Stimulated activated CD8-positive, alpha-beta memory T cell treated with anti-CD3 and anti-CD28 coated beads, Interleukin-4, amount 100 ng/mL, for 4 hours (primary cell): ENCODE measurements at places on chromosomes 16 and 17.
A peak's percentile ranks its signal among the peaks of the same experiment; 100 is the strongest.

DNA sequence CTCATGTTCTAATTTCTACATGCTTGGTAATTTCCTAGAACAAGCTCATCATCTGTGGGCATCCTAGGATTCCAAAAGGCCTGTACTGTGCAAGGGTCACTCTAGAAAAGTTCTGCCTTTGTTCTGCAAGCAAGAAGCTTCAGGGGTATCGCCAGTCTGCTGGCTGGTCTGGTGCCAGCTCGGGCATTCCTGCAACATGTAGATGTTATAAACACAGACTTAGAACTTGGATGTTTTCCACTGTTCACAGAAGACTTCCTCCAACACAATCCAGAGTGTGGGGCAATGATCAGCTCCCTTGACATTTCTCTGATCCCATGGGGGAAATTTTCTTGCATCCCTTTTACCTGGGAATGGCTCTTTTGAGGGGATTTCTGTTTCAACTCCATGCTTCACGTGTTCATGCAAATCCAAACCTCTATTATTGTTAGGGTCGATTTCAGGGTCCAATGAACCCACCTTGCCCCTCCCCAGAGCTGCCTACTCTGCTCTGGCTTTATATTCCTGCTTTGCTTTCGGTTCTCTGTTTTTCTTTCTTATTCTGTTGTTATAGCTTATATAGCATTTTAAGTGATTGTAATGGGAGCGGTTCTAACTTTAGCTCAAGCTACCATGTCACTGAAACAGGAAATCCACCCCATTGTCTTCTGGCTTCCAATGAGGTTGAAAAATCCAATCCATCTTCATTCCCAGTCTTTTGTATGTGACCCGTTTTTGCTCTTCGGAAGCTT is 25.3 kb downstream of the UBE2O start:
- DNase-seq: no peak

- no peak for DNase-seq
Measured at GRCh38 chr16:17591655-17592405, 121.1 kb upstream of the XYLT1 start.

- DNase-seq: no peak
Measured at GRCh38 chr17:79223471-79223870, 148.8 kb downstream of the ENGASE start.

DNA sequence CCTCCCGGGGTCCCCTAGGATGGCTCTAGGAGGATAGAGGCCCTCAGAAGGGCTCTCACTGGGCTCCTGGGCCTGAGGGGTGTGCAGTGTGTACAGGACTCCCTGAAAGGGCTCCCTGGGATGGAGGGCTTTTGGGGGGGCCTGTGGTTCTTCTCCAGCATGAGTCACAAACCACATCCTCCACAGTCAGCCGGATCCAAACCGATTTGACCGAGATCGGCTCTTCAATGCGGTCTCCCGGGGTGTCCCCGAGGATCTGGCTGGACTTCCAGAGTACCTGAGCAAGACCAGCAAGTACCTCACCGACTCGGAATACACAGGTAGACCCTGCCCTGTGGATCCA is 4.5 kb downstream of the TRPV2 start:
- peak; percentile 51 for DNase-seq

GRCh38 chr17:1951920-1952319 is 73.2 kb downstream of the RTN4RL1 start:
- no peak for DNase-seq

DNA sequence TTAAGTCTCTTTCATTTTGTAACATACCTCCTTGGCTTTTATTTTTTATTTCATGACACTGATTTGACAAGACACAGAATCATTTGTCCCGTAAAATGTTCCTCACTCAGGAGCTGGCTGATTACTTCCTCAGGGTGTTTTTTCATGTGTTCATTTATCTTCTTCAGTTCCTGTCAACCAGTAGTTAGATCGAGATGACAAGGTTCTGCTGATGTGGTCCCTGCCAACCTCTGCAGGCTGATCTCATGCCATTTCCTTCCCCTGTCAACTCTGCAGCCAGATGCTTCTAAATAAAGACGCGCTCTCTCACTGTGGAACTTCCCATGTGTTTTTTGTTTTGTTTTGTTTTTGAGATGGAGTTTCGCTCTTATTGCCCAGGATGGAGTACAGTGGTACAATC is 8.1 kb upstream of the CXCL16 start:
- DNase-seq: no peak

DNA sequence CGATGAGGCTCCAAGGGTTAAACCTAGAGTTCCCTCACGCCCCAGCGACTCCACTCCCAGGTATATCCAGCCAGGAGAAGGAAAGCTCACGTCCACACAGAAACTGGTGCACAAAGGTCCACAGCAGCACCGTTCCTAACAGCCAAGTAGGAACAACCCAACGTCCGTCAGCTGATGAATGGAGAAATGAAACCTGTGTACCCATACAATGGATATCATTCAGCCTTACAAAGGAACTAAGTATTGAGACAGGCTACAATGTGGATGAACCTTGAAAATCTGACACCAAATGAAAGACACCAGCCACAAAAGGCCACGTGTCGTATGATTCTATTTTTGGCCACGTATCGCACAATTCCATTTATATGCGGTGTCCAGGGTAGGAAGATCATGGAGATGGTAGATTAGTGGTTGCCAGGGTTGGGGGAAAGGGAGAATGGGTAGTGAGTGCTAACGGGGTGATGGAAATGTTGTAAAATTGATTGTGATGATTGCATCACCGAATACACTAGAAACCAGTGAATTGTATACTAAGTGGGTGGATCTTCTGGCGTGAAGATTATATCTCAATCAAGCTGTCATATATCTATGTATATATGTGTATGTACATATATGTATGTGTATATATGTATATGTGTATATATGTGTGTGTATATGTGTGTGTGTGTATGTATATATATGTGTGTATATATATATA is 30.1 kb downstream of the NLRC3 start:
- DNase-seq: no peak

GRCh38 chr16:4193920-4194319 is 48.0 kb downstream of the SRL start:
- DNase-seq: no peak

GRCh38 chr16:77888871-77889270 is 100.5 kb downstream of the VAT1L start:
- no peak for DNase-seq

DNA sequence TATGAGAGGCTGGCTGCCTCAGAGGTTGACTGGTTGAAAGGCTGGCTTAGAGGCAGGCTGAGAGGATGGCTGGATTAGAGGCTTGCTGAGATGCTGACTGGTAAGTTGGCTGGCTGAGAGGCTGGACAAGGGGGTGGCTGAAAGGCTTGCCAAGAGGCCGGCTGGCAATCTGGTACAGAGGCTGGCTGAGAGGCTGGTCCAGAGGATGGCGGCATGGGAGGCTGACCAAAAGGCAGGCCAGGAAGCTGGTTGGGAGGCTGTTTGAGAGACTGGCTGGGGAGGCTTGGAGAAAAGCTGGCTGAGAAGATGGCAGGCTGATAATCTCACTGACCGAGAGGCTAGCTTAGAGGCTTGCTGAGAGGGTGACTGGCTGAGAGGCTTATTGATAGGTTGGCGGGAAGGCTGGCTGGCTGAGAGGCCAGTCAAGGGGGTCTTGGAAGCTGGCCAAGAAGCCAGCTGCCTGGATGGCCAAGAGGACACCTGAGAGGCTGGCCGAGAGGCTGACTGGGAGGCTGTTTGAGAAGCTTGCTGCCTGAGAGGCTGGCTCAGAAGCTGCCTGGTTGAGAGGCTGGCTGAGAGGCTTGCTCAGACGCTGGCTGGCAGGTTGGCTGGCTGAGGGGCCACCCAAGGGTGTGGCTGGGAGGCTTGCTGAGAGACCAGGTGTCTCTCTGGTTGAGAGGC is 34.2 kb upstream of the ACSM2B start:
- DNase-seq: no peak

DNA sequence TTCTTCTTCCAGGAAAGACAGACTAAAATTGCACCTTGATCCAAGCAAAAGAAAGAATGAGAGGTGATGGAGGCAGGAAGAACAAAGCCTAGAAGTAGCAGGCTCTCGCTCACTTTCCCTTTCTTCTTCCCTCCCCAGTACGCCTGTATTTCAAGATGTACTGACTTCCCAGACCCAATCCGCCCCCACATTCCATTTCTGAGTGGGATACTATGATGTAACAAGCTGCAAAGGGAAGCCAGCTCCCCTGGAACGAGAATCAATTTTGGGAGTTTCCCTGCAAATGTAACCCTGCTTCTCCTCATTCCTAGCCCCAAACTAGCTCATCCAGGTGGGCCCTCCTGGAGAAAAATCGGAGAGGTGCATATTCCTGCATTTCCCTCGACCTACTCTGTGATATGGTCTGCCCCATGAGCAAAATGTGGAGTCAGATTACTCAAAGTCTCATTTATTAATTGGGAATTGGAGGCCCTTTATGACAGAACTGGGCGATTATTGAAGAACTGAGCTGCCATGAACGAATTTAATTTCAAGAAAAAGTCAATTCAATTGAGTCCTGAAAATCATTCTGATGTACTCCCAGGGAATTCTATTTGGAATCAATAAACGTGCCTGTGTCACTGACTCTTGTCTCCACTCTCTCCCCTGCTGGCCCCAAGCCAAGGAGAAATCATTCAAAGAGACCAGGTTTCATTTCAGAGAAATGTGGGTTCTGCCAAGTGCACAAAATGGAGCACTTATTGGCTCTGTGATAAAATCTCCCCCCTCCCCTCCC is 398.9 kb downstream of the SHISA9 start:
- no peak for DNase-seq

DNA sequence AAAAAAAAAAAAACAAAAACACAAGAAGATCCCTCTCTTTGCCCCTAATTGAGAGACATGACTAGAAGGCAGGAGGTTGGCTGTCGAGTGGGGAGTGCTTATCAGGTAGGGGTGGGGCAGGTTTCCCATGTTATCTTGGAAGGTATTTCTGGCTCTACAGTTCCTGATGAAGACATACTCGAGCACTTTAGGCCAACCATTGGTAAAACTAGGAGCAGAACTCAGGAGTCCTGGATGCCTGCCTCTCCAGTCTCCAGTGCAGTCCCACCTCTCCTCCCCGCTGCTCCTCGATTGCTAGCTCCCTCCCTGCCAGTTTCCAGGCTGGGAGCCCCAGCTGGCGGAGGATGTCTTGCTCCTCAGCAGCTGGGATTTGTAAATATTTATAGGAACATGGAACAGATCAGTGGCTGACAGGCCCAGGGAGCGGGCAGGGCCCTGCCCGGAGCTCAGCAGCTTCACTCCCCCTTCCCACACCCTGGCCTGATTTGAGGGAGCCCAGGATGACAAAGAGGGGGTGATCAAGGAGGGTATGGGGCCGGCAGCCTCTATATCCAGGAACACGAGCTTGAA is 11.4 kb upstream of the C1QL1 start:
- no peak for DNase-seq

DNA sequence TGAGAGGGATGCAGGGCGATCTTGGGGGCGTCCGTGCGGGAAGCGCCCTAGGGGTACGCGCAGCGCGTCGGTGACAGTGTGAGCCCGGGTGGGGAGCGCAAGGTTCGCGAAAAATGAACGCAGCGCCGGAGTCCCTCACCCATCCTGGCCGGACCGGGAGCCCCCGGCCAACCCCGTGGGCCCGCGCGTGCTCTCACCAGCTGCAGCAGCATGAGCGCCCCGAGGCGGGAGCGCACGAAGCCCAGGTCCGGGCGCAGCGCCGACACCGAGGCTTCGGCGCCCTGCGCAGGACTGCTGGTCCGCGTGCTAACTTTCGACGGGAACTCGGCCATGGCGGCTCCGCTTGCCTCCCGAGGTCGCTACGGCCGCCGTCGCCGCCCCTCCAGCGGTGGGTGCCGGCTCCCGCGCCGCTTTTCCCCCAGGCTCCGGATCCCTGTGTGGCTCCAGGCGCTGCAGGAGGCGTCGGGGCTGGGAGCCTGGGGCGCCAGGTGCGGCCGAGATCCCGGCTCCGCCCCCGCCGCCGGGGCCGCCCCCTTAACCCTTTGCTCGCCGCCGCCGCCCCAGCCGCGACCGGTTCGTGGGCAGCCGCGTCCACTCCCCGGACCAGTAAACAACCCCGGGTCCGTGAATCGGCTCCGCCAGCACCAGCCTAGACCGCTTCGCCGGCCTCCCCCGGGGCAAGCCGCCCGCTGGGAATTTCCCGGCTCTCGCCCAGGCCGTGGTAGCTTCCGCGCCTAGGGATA is at the start of gene PLLP:
Gene PLLP (minus strand): TSS at position 464 of the 743 bp plus-strand sequence. CDS start 132 bp downstream, at position 332.
- DNase-seq: no peak

DNA sequence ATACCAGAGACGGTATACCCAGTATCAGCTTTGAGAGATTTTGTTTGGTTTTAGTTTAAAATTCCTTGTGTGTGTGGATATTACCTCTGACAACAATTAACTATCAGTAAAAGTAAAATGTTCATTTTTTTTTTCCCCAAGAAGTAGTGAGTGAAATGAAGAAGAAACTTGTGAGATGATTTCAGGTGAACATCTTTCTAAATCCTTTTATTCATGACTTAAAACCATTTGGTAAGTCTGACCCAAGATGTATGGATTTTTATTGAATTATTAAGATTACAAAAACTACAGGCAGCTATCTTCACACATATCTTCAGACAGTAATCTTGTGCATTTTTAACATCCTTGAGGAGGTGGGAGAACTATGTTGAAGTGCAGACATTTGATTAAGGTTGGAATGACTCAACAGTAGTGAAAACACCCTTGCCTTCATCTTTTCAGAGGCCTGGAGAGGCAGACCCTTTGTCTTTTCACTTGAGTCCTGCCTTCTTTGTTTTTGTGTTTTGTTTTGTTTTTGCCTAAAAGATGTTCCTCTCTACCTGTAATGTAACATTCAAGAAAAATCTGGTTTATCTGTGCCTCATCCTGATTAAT is 240.3 kb upstream of the TBX2 start:
- DNase-seq: no peak

DNA sequence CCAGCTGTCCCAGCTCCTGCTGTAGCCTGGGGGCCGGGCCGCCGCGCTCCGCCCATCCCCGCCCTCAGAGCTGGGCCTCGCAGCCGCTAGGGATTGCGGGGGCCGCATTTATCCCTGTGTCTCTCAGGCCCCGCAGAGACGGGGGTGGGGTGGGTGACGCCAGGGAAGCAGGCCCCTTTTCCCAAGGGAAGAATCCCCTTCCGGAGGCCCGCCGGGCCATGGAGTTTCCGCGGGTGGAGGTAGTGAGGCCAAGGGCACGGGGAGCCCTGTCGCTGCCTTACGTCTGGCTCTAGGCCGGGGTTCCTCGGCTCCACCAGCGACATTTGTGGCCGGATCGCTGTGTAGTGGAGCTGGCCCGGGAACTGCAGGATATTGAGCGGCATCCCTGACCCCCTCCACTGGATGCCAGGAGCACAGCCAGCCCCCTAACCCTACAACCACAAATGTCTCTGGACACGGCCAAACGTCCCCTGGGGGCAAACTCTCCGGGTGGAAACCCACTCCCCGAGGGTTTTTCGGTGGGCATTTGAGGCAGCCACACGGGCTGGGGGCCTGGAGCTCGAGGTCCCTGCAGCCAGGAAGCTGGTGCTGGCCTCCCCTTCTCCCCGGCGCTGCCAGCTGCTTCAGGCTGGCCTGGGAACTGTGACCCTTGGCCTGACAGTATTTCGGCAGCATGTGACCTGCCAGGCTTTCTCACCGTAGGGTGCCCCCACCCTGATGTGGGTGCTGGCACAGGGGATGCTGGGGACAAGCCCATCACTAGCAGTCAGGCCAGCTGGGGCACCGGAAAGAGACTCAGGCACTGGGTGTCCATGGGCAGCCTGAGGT is 12.0 kb upstream of the CD300A start:
- DNase-seq: no peak
